ENCODE measurements at places on chromosomes 1 and 21.
A peak's percentile ranks its signal among the peaks of the same experiment; 100 is the strongest.

DNA sequence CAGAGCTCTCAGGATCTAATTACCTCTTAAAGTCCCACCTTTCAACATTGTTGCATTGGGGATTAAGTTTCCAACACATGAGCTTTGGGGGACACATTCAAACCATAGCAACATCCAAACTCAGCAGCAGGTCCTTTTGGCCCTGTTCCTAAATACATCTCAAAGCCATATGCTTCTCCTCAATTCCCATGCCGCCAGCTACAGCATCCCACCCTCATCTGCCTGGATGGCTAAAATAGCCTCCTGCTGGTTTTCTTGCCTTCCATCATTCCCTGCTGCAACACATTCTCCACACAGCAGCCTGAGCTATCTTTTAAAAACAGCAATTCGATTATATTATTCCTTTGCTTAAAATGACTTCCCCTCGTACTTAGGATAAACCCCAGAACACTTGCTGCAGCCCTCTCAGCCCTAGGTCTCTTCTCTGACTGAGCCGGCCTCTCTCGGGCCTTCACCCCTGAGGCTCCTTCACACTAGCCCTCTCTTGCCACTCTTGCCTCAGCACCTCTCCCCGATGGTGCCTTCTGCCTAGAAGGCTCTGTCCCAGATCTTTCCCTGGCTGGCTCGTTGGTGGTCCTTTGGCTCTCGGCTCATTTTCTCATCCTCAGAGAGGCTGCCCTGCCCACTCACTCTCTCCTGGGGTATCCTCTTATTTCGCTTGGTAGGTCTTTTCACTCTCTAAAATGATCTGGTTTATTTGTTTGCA, 16.5 kb downstream of the MYBPH start:
- no peak for DNase-seq

- DNase-seq, result no peak
These were observed 138.3 kb downstream of the FOXD2 start for GRCh38 chr1:47575855-47576757.

DNA sequence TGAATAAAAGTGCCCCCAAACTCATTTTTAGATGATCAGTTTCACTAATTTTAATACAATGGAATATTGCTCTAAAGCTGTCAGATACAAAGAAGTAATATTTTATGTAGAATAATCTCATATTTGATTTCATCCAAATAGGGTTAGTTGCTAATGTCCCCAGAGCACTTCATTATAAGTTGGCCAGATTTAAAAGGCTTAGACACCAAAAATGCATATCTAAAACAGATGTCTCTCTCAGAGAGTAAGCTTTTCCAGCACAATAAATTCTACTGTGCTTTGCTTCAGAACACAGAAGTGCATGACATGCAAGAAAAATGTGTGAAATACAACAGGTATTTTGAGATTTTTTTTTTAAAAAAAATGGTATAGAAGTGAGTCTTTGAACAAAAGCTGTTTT, 194.2 kb downstream of the LRRIQ3 start:
- no peak for DNase-seq

DNA sequence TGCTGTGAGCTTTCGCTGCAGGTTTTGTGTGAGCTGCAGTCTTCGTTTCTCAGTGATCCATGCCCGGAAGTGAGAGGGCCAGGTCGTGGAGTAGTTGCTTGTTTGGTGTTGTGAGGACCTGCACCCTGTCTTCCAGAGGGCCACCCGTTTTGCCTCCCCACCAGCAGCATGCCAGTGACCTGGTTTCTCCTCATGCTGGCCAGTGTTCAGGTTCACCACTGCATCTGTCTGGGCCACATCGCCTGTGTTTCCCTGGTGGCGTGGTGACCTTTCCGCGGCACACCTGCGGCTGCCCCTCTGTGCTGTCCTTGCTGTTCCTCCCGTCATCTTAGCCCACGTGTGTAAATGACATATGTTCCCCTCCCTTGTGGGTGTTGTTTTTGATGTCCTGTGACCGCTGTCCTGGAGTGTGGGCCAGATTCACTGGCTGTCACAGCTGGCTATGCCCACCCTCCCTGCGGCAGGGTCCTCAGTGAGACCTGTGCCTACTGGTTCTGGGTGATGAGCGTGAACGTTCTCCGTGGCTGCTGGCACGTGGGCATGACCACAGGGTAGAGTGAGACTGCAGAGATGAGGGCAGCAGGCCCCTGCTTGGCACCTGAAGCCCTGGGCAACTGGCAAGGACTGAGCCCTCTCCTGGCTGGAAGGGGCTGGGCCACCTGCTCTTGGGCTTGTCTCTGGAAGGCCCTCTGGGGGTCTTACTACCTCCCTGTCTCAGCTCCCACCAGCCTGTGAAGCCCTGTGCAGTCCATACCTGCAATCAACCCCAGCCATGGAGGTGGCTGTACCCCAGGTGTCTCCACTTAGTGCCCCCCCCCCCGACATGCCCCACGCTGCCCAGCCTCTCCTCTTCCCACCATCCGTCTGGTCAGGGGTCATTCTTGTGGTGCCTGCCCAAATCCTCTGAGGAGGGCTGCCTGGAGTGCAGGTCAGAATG, 7.3 kb downstream of the IBA57 start:
- no peak for DNase-seq

- DNase-seq, result peak; percentile 31
These were observed at the start of gene TNFAIP8L2 for GRCh38 chr1:151156515-151156819. Gene TNFAIP8L2 (plus strand): TSS chr1:151156649. CDS start chr1:151158698, 2,049 bp downstream.

- DNase-seq, result peak; percentile 20
These were observed 167.2 kb downstream of the CRB1 start for GRCh38 chr1:197435224-197435623.

DNA sequence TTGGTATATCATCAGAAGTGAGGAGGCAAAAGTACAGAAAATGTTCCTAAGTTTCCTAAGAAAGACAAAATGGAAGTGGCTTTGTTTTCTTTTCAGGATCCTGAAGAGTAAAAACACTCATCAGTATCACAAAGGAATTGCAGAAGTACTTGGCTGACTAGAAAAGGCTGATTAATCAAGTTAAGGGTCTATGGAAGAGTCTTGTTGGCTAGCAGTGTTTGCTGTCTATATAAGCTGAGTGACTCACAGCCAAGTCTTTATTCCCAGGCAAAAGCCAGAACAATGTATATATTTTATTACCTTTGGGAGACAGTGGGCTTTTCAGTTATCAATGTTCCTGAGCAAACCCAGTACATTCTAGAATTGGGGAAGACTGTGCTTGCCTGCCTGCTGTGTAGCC, 777.0 kb downstream of the PLA2G4A start:
- DNase-seq, result peak; percentile 11

DNA sequence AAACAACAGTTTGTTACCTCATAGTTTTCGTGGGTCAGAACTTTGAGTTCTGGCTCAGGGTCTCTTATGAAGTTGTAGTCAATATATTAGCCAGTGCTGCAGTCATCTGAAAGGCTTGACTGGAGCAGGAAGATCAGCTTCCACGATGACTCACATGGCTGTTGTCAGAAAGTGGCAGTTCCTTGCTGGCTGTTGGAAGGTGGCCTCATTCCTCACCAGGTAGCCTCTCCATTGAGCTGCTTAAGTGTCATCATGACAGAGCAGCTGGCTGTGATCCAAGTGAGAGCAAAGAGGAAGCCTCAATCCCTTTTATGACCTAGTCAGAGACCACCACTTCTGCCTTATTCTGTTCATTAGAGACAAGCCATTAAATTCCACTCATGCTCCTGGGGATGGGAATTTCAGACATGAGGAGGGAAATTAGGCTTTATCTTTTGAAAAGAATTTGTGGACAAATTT, 5.6 kb downstream of the OSBPL9 start:
- DNase-seq, result no peak

GRCh38 chr1:210617293-210617692, 288.6 kb downstream of the HHAT start:
- DNase-seq, result no peak

DNA sequence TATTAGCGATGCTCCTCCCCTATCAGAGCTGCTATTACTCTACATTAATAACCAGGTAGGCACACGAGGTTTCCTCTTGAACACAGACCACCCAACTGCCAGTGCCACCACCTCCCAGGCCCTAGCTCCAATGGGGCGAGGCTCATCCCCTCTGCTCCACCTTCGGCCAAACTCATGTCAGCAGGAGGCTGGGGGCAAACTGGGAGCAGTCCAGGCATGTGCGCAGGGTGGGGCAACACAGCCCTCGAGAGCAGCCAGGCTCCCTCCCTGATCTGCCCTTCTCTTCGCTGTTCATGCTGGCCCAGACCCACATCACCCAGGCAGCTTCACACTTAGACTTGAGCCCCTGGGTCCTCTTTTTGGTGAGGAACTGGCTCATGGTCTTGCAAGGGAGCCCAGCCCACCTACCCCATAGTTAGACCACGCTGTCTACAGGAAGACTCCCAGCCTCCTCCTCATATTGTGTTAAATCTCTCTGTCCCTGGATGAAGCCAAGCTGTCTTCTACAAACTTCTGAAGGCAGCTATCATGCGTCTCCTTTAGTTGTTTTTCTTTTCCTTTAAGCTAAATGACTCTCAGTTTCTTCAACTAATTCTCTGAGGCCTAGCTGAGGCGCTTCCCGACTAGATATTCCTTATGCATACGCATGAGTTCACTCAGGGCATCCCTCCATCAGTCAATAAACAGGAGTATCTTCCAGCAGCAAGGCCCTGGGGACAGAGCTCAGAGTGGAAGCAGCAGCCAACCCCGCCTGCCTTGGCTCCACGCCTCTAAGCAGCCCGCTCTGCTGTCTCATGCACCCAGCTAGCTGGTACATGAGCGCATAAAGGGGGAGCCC, 12.0 kb downstream of the TMEM9 start:
- DNase-seq, result no peak

GRCh38 chr1:248625971-248626370, 8.9 kb downstream of the OR2T11 start:
- no peak for DNase-seq
